ENCODE measurements at places on chromosomes 12 and 14.

DNA sequence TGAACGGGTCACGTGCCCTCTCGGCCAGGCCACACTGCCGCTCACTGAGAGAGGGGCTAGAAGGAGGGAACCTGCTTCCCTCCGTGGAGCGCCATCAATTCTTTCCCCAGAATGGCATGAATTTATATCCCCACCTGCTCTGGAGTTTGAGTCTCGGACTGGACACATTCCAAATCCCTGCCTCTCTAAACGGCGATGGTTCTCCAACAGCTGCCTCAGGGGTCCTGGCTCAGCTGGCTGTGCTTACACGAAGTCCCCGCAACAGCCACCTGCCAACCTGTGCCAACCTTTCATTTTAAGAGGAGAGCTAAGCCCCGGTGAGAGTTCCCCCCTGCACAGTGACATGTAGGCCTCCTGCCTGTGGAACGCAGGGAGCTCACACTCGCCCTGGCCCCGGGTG lies 73.2 kb downstream of the RIMBP2 start:
- no peak for DNase-seq

DNA sequence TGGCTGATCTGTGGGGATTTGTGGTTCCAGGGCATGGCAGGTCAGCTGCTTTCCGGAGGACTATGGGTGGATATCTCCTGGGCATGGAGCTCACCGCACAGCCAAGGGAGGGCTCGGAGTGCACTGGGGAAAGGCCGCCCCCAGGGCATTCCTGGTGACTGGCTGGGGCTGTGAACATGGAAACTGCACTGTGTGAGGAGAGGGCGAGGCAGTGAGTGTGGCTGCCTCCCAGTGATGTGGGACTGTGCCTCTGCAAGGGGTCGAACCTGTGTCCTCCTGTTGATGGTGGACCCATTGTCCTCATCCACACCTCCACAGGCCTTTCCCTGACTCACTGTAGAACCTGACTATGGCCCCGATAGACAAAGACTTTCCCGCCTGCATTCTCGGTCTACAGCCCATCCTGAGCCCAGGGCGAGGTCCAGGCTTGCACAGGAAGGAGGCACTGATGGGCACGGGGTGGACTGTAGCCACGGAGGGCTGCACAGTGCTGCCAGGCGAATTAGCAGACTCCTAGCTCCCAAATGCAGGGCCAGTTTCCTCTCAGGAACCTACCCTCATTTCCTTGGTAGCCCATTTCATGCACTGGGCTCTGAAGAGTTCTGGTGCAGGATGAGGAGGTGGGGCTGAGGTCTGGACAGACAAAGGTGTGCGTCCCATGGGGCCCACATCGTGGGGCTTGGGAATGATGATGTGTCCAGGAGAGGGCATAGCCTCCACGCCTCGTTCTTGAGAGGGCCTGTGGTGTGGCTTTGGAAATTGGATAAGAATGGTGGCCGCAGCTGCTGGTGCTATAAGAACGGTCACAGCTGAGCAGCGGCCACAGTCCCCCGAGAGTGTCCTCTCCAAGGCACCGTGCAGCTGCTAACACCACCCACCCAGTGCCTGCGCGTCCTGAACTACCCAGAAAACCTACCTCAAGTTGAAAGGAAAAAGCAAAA lies 415.1 kb downstream of the TMEM121 start:
- DNase-seq: no peak

DNA sequence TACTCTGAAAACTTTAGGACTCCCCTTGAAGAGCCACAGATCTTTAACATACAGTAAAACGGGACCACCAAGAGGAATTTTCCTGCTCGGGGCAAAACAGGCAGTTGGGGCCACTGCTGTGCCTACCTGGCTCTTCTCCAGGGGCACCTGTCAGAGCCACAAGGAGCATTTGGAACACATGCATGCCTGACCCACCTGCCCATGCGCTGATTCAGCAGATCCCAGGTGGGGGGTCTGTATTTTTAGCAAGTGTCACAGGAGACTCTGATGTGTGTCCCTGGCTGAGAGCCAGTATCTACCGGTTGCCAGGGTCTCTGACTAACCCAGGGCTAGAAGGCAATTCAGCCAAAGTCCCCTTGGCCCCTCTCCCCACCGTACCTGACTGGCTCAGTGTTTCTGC lies 6.5 kb downstream of the CTDSP2 start:
- no peak for DNase-seq

DNA sequence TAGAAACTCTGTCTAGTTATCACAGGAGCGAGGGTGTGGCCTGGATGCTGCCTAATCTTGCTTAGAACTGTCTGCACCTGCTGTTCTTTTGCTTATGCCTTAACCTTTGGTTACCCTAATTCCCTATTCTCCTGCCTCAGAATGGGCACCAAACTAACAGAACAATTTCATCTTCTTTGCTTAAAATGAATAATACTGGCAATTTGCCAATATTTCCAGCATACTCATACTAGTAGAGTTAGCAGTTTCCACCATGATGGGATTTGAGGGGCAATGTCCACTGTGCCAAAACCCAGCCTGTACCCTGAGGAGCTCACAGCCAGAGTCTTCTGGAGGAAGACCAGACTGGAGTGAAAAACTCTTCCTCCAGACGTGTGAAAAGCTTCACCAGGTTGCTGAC lies 136.4 kb downstream of the RPS29 start:
- DNase-seq: no peak

GRCh38 chr14:102909911-102910310 lies 12.6 kb upstream of the AMN start:
- no peak for DNase-seq

GRCh38 chr12:69682110-69682755 lies 16.9 kb downstream of the BEST3 start:
- no peak for DNase-seq

- DNase-seq: no peak
Observed at GRCh38 chr14:50871914-50872732, at the start of gene ABHD12B. Gene ABHD12B (plus strand): TSS chr14:50872053. CDS start chr14:50872175, 122 bp downstream.

DNA sequence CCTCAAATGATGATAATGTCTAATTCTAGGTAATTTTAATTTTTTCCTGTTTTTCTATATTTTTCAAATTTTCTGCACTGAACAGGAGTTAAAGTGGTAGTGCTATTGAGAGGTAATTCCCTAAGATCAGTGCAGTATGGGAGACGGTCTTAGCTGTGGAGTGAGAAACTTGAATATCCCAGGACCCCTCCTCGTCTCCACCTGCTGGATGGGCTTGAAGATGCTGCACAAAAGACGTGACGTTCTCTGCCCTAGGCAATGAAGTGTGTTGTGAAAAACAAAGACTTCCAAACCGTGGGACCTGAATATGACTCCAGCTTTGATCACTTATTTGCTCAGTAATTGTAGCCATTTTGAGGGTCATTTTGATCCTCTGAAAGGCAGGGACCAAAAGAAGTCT lies 298.1 kb downstream of the VRK1 start:
- DNase-seq: no peak

- no peak for DNase-seq
Observed at GRCh38 chr12:111453071-111453989, 47.6 kb downstream of the SH2B3 start.

DNA sequence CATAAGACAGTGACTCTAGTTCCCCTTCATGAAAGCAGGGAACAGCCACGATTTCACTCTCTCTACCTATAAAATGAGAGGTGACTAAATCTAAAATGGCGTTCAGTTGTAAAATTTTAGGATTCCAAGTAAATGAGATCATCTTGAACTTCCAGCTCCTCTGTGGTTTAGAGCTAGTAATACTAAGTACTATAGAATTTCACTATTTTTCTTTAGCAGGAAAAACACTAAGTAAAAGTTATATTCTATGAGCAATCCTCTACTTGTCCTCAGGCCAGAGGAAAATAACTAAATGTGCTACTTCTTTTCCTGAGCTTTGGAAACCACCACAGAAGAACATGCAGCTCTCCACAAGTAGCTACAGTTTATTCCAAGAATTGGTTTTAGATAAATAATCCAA lies 55.6 kb downstream of the NIN start:
- no peak for DNase-seq

DNA sequence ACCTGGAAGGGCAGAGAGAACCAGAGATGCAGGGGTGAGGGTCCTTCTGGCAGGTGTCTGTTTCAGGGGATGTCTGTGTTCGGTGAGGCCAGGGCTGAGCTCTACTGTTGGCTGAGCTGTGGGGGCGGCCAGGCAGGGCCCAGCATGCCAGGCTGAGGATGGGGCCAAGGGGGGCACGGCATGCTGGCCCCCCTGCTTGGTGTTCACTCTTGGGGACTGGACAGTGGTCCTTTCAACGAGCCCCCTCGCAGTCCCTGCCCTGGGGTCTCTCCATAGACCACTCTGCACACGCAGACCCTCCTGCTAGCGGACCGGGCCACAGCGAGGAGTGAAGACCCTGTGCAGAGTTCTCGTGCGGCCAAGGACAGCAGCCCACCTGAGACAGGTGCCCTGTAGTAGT lies 56.3 kb downstream of the KIF26A start:
- no peak for DNase-seq

GRCh38 chr14:88421286-88421685 lies 35.8 kb downstream of the SPATA7 start:
- no peak for DNase-seq

GRCh38 chr12:5140190-5140589 lies 96.5 kb downstream of the KCNA5 start:
- DNase-seq: peak; percentile 1

DNA sequence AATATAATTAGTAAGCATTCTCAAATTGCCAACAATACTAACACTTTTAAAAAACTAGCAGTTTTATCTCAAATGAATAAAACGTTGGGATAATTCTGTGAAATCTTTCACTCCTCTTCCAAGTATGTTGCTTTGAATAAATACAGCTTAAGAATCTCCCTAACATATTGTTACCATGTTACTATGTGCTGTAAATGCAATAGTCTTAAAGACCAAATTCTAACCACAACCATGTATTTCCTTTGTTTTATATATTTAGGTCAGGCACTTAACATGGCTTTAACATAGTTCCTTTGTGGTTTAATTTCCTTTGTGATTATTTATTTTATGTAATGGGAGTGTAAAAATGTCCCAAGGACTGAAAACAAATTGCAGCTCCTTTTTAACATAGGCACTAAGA lies 33.9 kb upstream of the CCDC91 start:
- DNase-seq: no peak

DNA sequence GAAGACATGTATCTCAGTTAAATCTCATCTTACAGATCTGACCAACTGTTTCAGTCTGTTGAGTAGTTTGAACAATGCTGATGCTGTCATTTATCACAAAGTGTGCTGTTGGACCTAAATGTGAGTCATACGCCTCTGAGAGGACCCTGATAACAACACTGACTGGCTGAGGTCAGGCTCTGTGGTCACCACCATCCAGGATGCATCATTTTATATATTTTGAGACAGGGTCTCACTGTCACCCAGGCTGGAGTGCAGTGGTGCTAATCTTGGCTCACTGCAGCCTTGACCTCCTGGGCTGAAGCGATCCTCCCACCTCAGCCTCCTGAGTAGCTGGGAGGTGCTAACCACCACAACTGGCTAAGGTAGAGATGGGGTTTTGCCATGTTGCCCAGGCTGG lies 181.0 kb upstream of the RGS6 start:
- DNase-seq: no peak

GRCh38 chr12:109433618-109434017 lies 43.5 kb downstream of the KCTD10 start:
- peak; percentile 13 for DNase-seq

- DNase-seq: no peak
Observed at GRCh38 chr12:6032726-6033125, 87.7 kb upstream of the ANO2 start.

- no peak for DNase-seq
Observed at GRCh38 chr12:8781381-8782127, 40.9 kb upstream of the A2ML1 start.

GRCh38 chr12:99201906-99202645 lies 445.5 kb upstream of the GARIN6 start:
- DNase-seq: no peak

DNA sequence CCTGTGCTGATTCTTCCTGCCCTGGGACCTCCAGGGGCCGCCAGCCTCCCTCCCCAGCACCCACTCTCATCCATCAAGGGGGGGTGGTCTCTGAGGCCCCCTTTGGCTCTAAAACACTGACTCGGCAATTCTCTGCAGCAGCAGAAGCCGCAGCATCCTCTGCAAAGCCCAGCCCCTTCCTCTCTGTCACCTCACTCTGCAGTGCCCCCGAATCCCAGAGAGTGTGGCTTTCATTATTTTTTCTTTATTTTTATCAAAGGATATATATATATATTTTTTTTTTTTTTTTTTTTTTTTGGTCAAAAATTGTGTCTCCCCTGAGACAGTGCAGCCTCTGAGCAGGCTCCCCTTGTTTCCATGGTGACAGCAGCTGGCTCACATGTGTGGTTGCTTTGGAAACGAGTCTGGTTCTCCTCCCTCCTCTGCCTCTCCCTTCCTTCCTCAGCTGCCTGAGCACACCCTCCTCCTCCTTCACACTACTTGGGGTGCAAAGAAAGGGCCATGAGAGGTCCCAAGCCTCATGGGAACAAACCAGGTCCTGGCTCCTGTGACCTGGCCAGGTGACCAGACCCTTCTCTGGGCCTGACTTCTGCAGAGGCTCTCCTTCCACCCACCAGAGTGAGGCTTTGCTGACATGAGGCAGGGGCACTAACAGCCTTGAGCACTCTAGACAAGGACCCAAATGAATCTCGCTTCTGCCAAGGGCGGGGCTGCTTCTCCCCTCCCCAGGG lies 100.5 kb downstream of the LRRC74A start:
- DNase-seq: peak; percentile 66

DNA sequence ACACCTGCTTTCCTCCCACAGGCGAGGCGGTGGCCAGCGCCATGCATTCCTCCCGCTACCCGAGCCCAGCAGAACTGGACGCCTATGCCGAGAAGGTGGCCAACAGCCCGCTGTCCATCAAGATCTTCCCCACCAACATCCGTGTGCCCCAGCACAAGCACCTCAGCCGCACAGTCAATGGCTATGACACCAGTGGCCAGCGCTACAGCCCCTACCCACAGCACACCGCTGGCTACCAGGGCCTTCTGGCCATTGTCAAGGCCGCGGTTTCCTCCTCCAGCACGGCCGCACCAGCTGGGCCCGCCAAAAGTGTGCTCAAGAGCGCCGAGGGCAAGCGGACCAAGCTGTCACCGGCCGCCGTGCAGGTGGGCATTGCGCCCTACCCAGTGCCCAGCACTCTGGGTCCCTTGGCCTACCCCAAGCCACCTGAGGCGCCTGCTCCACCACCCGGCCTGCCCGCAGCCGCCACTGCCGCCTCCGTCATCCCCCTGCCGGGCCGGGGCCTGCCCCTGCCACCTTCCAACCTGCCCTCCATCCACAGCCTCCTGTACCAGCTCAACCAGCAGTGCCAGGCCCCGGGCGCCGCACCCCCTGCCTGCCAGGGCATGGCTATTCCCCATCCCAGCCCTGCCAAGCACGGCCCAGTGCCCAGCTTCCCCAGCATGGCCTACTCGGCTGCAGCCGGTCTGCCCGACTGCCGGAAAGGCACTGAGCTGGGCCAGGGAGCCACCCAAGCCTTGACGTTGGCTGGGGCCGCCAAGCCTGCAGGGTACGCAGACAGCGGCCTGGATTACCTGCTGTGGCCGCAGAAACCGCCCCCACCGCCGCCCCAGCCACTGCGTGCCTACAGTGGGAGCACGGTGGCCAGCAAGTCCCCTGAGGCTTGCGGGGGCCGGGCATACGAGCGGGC lies 54.6 kb downstream of the FAM222A start:
- no peak for DNase-seq

DNA sequence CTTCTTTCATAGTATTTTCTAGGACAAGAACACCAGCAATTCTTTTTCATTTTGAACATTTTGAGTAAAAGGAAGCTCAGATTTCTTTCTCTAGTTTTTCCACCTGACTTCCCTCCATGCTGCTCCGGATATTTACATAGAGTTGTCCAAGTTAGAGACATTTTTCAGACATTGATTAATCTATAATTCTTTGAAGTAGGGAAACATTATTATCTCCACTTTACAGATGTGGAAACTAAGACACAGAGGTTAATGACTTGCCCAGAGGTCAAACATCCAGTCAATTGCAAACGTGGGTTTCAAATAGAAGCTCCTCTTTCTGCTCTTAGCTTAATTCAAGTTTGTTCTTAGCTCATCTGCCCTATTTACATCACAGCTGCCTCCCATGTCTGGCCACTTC lies 138.3 kb downstream of the EGLN3 start:
- no peak for DNase-seq

Data from KBM-7 (cell line).